ENCODE measurements at places on chromosomes 3 and 15. TPM values are rescaled to one million over a fixed set of nuclear protein-coding genes. Genes with fewer than 3 reads are reported as not detected.

MYZAP gene
- 0.07 TPM for total RNA-seq

OR5H14 gene
- total RNA-seq, result not detected

KCNH8 gene
- not detected for total RNA-seq

CHRNA5 gene
- 0.78 TPM for total RNA-seq

TMEM42 gene
- total RNA-seq, result 16.9 TPM

NANOGP8 gene
- not detected for total RNA-seq

PAK6 gene
- 0.13 TPM for total RNA-seq

GOLGA8T gene
- total RNA-seq, result 0.17 TPM

GOLGA8S gene
- 0.10 TPM for total RNA-seq

CTXN2 gene
- total RNA-seq, result not detected

EXOSC7 gene
- 42.2 TPM for total RNA-seq

TWF2 gene
- 72.7 TPM for total RNA-seq

LRRK1 gene
- 16.6 TPM for total RNA-seq
